ENCODE measurements at places on chromosomes 16 and 17. TPM values are rescaled to one million over a fixed set of nuclear protein-coding genes. Genes with fewer than 3 reads are reported as not detected.

DNA sequence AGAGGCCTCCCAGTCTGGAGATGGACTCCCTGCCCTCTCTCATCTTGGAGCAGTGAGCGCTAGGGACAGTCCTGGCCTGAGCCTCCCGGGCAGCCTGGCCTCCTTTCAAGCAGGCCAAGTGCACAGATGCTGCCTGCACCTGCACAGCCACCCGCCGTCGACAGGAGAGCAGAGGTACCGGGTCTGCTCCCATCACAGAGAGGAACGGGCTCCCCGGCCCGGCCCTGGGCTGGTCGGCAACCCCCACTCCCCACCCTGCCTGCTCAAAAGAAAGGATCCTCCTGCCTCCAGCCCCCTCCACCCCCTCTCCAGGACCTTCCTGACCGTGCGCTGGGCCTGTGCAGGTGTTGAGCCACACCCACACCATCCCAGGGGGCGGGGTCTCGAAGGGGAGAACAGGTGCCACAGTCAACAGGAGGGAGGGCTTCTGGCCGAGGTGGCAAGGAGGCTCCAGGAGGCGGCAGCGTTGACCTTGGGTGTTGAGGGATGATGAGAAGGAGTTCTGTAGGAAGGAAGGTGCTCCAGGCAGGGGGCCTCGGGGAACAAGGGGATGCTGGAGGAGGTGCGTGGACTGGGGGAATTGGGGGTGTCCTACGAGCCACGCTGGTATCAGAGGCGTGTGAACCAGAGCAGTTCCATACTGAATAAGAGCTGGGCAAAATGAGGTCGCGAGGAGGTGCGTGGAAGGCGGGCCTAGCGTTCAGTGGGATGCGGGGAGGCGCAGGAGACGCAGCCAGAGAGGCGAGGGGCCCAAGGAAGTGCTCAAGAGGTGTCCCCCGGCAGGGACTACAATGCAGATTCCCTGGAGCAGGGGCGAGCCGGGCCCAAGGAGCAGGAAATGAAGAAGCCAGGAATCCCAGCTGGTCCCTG is 967 bp upstream of the CDH15 start:
- H3K4me1 ChIP-seq: peaks cover 93% of the 10 kb centered on the region
- H3K27me3 ChIP-seq: no peaks in the 10 kb centered on the region
- no peak overlapping the region for H3K27ac ChIP-seq
- no peaks in the 10 kb centered on the region for H3K36me3 ChIP-seq

DNA sequence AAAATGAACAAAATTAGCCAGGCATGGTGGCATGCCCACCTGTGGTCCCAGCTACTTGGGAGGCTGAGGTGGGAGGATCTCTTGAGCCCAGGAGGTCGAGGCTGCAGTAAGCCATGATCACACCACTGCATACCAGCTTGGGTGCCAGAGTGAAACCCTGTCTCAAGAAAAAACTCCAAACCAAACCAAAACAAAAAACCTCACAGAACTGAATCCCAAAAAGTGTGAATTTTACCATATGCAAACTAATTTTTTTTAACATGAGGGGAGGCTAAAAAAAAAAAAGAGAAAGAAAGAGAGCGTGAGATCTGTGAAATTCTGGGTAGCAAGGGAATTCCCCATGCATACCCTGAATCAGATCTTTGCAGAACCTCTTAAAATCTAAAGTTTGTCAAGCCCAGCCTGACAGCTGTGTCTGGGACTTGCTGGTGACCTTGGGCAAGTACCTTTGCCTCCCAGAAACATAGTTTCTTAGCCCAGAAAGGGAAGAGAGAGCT is 17.1 kb upstream of the CDH1 start:
- no peak overlapping the region for H3K4me3 ChIP-seq
- no peak for DNase-seq
- H3K36me3 ChIP-seq: no peaks in the 10 kb centered on the region
- peaks cover 10% of the 10 kb centered on the region for H3K4me1 ChIP-seq

- DNase-seq: no peak
- H3K36me3 ChIP-seq: peaks cover 3% of the 10 kb centered on the region
- no peak overlapping the region for H3K4me3 ChIP-seq
- peaks cover 15% of the 10 kb centered on the region for H3K4me1 ChIP-seq
- no peaks in the 10 kb centered on the region for H3K27me3 ChIP-seq
These were observed 73.3 kb downstream of the MSI2 start for GRCh38 chr17:57329380-57330214.

GRCh38 chr17:72446525-72447250 is 325.9 kb downstream of the SOX9 start:
- H3K27me3 ChIP-seq: no peaks in the 10 kb centered on the region
- H3K27ac ChIP-seq: no peak overlapping the region
- no peak overlapping the region for H3K4me3 ChIP-seq

Gene CD300C
- not detected for total RNA-seq

DNA sequence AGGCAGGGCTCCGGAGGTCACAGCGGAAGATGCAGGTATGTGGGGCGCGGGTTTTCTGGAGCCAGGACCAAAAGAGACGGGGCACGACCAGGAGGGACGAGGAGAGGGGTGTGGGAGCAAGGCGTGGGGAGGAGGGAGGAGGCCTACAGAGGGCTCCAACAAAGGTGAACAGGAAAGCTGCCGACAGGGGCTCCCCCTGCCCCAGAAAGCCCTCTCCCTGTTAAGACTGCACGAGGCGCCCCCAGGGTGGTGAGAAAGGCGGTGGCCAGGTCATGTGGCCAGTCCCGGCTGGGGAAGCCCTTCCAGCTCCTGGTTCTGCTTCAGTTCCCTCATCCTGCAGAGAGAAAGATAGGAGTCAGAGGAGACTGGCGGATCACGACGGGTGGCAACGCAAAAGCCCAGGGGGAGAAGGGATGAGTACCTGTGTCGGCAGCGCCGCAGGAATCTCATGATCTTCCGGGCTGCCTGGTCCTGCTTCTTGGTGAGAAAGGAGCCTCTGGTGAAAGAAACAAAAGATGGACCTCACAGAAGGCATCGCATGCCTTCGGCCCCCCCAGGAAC is 949 bp upstream of the SPAG7 start:
- peak overlapping the region; percentile 95 for H3K27ac ChIP-seq
- no peaks in the 10 kb centered on the region for H3K27me3 ChIP-seq
- H3K4me1 ChIP-seq: peaks cover 25% of the 10 kb centered on the region
- peaks cover 53% of the 10 kb centered on the region for H3K36me3 ChIP-seq
- peak overlapping the region; percentile 70 for H3K4me3 ChIP-seq

DNA sequence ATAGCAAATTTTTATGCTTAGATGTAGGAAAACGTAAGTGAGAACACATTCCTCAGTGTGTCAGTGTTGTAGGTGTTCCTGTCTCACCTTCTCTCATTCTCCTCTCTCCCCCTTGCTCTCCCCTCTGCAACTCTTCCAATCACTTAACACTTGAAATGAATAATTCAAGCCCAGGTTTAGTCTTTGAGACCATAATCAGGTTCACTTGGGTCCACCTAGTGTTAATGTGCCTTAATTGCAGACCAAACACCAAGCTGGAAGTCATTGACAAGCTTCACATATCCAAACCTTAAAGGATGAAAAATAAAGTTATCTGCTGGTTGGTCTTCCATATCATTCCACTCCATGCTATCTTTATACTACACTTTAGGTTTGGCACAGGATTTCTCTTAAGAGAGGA is 37.0 kb downstream of the STXBP4 start:
- no peak overlapping the region for H3K4me3 ChIP-seq
- H3K27ac ChIP-seq: no peak overlapping the region
- peaks cover 19% of the 10 kb centered on the region for H3K36me3 ChIP-seq
- no peaks in the 10 kb centered on the region for H3K27me3 ChIP-seq
- no peaks in the 10 kb centered on the region for H3K4me1 ChIP-seq
- peak; percentile 14 for DNase-seq

DNA sequence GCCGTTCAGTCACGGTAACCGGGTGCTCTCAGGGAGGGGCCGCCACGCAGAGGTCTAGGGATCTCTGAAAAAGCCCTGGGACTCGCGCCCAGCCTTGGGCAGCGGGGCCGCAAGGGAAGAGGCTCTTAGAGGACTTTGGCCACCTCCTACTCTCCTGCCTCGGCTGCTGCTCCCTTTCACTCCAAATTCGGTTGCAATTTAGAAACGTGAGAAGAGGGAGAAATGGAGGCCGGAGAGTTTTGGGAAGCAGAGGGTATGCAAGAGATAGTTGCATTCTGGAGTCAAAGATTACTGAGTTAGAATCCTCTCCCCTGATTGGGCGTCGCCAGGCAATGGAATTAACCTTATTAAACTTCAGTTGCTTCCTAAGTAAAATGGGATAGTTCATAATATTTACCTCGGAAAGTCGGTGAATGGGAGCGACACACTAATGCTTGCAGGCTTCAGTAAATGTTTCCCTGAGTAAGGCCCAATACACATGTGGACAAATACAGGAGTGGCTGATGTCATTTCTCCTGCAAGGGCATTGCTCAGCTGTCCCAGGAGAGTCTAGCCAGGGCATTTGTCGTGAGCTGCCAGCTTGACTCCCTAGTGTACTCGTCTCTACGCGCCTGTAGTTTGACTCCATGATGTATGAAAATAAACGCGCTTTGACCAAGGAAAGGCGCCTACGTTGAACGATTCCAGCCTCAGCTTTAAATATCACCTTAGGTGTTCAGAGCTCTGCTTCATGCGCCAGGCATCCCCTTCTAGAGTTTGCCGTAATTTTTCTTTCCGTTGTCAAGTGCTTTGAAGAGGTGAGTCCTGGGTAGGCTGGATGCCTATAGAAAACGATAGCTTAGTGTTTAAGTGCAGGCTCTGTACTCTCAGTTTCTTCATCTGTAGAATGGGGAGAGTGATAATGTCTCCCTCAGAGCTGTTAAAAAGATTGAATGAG is 667 bp downstream of the OGFOD1 start:
- no peaks in the 10 kb centered on the region for H3K27me3 ChIP-seq
- H3K36me3 ChIP-seq: peaks cover 55% of the 10 kb centered on the region
- H3K4me3 ChIP-seq: peak overlapping the region; percentile 89

- H3K27ac ChIP-seq: no peak overlapping the region
- no peak overlapping the region for H3K4me3 ChIP-seq
- H3K4me1 ChIP-seq: no peaks in the 10 kb centered on the region
- DNase-seq: no peak
- no peaks in the 10 kb centered on the region for H3K27me3 ChIP-seq
These were observed 30.8 kb downstream of the MAP3K3 start for GRCh38 chr17:63653050-63653449.

Gene JPT2
- 133 TPM for total RNA-seq

- H3K27ac ChIP-seq: no peak overlapping the region
- DNase-seq: no peak
- no peak overlapping the region for H3K4me3 ChIP-seq
- H3K27me3 ChIP-seq: no peaks in the 10 kb centered on the region
These were observed 30.0 kb downstream of the CREBBP start for GRCh38 chr16:3850544-3850899.

DNA sequence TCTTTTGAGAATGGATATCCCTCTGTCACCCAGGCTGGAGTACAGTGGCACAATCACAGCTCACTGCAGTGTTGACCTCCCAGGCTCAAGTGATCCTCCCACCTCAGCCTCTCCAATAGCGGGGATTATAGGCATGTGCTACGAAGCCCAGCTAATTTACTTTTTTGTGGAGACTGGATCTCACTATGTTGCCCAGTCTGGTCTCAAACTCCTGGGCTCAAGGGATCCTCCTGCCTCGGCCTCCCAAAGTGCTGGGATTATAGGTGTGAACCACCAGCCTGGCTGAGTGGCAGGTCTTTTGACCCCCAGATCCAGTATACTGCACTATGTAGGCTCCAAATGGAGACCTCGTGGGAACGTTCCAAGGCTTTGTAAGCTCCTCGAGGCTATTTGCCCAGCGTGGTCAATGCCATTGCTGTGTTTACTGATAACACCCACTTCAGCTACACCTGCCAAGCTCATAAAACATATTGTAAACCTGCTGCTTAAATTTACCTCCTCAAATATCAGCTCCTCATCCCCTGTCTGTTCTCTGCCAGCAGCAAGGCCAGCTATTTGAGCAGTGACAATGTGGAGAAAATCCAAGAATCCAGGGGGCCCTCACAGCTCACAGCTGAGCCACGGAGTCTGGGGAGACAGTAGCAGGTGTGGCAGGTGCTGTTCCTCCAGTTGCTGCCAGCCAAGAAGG is 16.2 kb upstream of the KIFC3 start:
- peaks cover 11% of the 10 kb centered on the region for H3K4me1 ChIP-seq
- DNase-seq: no peak
- H3K27me3 ChIP-seq: no peaks in the 10 kb centered on the region
- no peaks in the 10 kb centered on the region for H3K36me3 ChIP-seq

Gene PRSS33
- not detected for total RNA-seq

DNA sequence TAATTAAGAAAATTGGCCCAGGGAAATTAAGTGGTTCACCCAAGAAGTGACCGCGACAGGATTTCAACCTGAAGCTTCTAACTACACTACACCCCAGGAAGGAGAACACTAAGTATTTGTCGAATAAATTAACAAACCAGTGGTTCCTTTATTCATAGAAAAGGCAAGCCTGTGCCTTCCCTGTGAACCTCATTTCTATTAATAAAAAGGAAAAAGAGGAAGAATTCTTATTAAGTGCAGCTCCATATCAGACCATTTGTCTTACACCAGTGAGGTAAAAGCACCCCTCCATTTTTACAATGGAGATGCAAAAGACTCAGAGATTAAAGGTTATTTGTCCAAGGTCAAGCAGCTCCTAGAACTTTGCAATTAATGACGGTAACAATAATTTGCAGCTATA is 1.7 kb downstream of the COPS3 start:
- peak overlapping the region; percentile 98 for H3K27ac ChIP-seq
- H3K4me1 ChIP-seq: peaks cover 20% of the 10 kb centered on the region
- peak overlapping the region; percentile 95 for H3K4me3 ChIP-seq
- H3K27me3 ChIP-seq: no peaks in the 10 kb centered on the region
- H3K36me3 ChIP-seq: peaks cover 40% of the 10 kb centered on the region
- DNase-seq: no peak

DNA sequence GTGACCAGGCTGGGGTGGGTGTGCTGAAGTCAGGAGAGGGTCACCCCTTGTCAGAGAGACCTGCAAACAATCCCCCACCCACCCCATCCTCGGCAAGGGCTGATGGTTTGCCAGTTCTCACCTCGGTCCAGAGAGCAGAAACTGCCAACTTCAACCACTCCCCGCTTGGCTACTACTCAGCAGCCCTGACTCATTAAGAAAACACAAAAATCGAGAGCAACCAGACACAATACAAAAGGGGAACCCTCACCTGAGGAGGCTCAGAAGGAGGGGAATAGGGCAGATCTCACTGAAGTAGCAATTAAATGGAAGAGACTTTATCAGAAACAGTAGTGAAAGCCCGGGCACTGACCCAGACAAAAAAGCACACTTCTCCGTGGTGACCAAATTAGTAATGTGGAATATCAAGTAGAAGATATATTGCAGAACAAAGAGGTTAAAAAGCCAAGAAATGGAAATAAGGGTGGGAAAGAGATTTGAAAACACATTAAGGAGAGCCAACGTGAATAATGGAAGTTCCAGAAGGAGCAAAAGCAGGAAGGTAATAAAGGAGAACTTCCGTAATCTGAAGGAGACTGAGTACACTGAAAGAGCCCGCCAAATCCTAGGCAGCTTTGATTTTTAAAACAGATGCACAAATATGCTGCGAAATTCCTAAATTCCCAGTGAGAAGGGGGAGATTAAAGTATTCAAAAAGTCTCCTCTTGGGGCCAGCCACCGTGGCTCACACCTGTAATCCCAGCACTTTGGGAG is 23.6 kb downstream of the CENPV start:
- H3K4me3 ChIP-seq: no peak overlapping the region
- no peaks in the 10 kb centered on the region for H3K4me1 ChIP-seq
- H3K27me3 ChIP-seq: no peaks in the 10 kb centered on the region
- H3K27ac ChIP-seq: no peak overlapping the region
- no peak for DNase-seq
- peaks cover 5% of the 10 kb centered on the region for H3K36me3 ChIP-seq

- H3K36me3 ChIP-seq: no peaks in the 10 kb centered on the region
- DNase-seq: no peak
- no peak overlapping the region for H3K4me3 ChIP-seq
- no peak overlapping the region for H3K27ac ChIP-seq
These were observed 56.2 kb downstream of the HSD17B2 start for GRCh38 chr16:82091241-82091640.
